ENCODE measurements at places on chromosomes 6 and 20.
A peak's percentile ranks its signal among the peaks of the same experiment; 100 is the strongest.

GRCh38 chr6:17556014-17556413 lies 44.1 kb upstream of the FAM8A1 start:
- DNase-seq = no peak

DNA sequence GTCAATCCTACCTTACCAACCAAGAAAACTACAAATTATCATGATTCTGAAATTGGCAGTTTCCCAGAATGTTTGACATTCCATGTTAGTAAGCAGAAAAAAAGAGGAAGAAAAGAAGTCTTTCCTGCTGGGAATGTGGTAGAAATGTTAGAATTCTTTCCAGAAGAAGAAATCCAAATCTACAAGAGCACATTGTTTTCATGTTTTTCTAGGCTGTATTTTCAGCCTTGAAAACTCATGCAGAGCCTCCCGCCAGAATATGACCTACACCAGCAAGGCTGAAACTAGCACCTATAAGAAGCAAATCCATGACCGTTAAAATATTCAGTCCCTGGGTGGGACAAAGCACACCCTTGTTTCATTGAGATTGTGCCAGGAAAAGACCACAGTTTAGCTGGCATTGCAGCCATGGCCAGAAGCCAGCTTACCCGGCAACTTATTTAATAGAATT lies 259.4 kb downstream of the GJA1 start:
- peak; percentile 67 for DNase-seq

DNA sequence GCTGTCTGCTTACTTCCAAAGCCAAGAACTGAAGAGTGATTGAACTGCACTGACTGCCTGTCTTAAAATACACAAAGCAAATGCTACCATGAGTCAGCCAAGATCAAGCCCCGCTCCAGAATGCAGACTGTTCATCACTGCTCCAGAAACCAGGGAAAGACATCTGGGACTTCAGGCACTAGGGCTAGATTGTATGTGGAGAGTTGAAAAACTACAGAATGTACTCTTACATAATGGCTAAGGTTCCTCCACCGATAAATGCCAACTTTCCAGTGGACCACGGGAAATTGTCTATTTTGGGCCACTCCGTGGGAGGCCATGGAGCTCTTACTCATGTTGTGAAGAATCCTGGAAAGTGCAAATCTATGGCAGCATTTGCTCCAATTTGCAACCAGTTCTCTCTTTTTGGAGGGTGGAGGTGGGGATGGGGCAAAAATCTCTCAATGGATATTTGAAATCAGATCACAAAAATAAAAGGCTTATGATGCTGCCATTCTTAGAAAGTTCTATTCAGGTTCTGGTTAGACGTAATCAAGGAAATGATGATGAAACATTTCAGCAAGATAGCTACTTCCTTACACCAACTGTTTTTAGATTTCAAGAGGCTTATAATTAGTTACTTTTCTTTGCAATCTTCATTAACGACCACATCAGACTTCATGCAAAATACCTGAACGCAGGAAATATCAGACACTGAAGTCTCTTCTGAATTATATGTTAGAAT lies 11.8 kb upstream of the CAP2 start:
- peak; percentile 52 for DNase-seq

- DNase-seq = no peak
Observed at GRCh38 chr6:146542881-146543210, 787 bp upstream of the RAB32 start.

DNA sequence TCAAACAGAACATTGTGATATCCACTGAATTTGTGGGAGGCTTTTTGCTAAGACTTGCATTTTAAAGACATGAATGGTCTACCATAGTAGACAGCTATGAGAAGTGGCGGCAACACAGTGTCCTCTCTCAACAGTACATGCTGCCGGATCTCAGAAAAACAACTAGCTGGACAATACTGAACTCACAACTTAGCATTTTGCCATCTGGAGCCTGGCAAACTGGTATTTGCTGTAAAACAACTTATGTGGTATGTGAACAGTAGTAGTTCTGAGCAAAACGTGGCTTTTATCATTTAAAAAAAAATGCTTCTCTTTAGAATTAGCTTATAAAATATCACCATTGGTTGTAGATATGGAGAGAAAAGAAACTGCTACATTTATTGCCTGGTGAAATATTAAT lies 3.3 kb upstream of the PXDC1 start:
- no peak for DNase-seq

GRCh38 chr6:4994741-4995140 lies 9.1 kb downstream of the RPP40 start:
- no peak for DNase-seq

DNA sequence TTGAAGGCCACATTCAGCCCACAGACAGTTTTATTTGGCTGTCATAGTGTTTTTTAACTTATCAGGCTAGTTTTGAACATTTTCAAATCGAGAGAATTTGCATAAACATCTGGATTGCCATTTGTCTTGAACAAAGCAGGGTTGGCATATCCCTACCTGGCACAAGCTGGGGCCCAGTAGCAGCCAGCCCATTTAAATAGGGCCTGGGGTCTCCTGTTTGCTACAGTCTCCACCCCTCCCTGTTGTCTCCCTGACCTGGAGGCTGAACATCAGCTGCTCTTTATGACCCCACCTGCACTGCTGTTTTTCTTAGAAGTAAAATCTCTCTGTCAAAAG lies 10.5 kb downstream of the BCAS4 start:
- DNase-seq = no peak

- no peak for DNase-seq
Observed at GRCh38 chr20:6148073-6148472, 25.2 kb upstream of the FERMT1 start.

- no peak for DNase-seq
Observed at GRCh38 chr20:7849675-7850074, 90.6 kb downstream of the HAO1 start.

DNA sequence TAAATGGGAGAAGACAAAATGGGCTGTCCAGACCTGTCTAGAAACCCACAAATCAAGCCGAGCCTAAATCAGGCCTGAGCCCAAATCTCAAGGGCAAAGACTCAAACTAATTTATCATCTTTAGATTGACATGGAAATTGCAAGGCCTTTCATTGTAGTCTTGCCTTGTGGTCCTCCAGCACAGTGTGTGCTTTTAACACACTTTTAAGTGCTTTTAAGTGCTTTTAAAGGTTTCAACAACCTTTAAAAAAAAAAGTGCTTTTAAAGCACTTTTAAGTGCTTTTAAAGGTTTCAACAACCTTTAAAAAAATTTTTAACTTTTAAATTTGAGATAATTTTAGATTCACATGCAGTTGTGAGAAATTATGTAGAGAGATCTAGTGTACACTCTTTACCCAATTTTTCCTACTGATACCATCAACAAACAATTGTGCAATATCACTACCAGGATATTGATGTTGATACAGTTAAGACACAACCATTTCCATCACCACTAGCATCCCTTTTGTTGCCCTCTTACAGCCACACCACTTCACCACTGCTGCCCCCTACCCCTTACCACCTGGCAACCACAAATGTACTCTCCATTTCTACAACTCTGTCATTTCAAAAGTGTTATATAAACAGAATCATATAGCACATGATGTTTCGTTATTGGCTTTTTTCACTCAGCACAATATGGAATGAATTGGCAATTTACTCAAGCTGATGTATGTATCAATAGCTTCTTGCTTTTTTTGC lies 23.1 kb upstream of the DCBLD1 start:
- DNase-seq = no peak

DNA sequence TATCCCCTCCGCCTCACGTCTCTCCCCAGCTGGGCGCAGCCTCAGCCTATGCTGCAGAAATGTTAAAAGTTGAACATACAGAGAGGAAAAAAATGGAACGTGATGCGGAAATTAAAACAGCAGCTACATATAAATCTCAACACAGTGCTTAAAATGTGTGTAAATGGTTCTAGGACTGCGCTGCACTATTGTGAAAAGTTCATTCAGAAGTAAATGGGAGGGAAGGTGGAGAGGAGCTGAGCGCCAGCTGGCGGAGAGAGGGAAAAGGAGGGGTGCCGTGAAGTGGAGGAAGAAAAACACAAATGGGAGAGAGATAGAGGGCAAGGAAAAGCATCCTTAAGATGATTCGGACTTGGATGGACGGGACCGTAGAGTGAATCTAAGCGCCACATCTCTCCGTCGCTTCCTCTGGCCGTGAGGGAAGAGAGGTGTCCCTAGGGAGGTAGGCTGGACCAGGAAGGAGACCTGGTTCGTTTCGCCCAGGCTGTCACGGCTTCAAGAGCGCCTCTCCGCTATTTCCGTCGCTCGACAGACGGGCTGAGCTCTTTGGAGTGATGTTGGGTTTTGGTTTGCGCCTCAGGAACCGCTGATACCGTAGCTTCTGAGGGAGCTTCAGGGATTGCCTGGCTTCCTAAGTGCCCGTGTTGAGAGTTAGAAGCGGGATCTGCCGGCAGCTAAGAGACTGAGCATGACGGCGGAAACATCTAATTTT lies 113.7 kb downstream of the TRIM27 start:
- DNase-seq = no peak

DNA sequence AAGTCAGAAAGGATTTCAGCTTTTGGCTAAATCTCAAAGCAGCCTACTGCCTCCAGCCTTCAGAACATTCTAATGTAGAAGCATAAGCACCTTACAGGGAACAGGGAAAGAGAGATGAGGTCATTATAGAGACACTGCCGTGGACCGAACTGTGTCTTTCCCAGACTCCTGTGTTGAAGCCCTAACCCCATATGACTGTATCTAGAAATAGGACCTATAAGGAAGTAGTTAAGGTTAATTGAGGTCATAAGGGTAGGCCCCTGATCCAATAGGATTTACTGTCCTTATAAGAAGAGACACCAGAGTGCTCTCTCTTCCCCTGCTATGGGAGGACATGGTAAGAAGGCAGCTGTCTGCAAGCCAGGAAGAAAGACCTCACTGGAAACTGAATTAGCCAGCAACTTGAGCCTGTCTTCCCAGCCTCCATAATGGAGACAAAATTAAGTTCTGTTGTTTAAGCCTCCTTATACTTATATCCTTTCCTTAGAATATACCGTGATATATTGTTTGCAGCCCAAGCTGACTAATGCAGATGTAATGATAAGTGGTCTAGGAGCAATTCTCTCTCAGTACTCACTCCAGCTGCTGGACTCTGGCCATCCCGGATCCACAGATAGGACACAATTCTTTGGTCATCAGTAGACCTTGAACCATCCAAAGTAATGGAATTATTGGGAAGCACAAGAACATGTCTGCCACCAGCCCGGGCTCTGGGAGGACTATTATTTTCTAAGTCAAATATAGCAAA lies 71.4 kb downstream of the ALDH5A1 start:
- no peak for DNase-seq

DNA sequence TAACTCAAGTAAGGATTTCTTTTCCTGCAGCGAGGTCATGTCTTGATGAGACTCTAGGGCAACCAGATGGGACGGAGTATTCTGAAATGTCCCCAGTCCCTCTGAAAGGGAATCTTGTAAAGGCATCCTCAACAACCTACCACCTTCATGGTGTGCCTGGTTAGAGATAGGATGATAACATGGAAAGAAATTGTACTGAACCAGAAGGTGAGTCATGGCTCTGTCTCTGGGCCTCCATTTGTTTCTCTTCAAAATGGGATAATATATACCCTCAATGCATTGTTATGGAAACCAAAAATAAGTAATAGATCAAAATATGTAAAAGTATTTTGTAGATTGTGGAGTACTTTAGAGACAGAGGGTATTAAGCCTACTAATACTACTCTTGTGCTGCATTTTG lies 219.1 kb downstream of the ARID1B start:
- DNase-seq = no peak

DNA sequence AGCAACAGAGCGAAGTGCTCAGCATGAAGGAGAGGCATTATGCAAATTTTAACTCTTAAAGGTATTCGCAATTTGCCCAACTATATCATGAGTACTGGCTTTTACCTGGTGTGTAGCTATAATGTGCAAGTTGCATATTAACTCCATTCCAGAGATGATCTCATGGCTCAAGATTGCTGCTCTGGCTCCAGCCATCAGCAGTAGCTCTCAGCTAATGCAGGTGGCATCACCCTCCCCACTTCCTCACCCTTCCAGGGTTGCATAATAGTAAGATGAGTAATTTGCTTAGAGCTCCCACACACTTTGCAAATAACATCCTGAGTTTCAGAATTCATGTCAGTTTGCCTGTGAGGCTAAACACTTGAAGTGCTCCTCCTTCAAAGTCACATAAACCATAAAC lies 15.9 kb upstream of the PCSK2 start:
- DNase-seq = no peak

All from NCI-H226 (cell line).